ENCODE measurements at places on chromosomes 16 and 17.
A peak's percentile ranks its signal among the peaks of the same experiment; 100 is the strongest.

DNA sequence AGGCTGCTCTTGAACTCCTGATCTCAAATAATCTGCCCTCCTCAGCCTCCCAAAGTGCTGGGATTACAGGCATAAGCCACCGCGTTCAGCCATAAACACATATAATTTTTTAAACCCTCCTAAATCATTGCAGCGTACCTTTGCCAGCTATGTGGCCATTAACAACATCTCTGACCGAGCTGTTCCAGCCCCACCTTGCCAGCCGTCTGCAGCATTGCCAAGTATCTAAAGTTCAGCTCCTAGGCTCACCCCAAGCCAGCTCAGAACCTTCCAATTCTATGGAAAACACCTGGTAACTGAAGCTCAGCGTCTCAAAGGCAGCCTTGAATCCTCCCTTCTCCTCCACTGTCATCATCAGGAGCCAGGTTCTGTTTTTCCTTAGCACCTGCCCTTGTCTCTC lies 5.1 kb upstream of the MEIOB start:
- DNase-seq: no peak

GRCh38 chr16:46428108-46429061 lies 192.8 kb downstream of the SHCBP1 start:
- DNase-seq: no peak

GRCh38 chr16:73214825-73215677 lies 167.1 kb upstream of the ZFHX3 start:
- DNase-seq: no peak

GRCh38 chr16:31167315-31167714 lies 12.6 kb upstream of the FUS start:
- DNase-seq: peak; percentile 33
